NCI-H2081 treated with DMSO at 0.1 percent for 48 hours (cell line): ENCODE measurements at places on chromosomes 7 and 10.

GRCh38 chr7:2926120-2926895 lies 82.2 kb upstream of the GNA12 start:
- DNase-seq: no peak

DNA sequence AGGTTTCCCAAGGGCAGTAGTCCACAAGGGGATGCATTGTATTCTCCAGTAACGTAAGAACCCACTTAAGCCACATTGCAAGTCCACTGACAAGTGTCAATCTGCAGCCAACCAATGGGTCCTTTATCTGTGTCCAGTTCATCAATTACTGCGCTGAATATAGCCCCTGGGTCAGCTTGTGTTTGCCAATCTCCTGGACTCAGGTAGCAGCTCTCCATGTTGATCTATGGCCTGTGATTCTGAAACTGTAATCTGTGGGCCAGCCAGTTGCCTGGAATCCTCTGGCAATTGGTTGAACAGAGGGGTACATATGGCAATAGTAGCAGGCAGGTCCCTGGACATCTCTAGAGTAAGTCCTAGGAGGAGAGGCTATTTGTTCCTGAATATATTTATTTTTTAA lies 8.8 kb upstream of the TMEM248 start:
- no peak for DNase-seq

DNA sequence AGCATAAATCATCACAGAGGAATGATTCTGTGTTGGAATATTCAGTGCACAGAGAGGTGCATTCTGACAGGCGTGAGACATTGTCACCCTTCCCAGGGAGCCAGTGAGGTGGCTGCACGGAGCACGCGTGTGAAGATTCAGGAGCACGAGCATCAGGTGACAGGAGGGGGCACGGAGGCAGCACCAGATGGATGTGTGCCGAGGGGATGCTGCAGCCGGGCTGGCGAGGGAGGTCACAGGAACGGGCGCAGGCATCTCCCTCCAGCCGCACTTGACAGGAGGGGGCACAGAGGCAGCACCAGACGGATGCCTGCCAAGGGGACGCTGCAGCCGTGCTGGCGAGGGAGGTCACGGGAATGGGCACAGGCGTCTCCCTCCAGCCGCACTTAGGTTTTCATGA lies 66.5 kb downstream of the DIP2C start:
- DNase-seq: no peak

GRCh38 chr7:37657816-37658215 lies 25.8 kb upstream of the GPR141 start:
- DNase-seq: no peak
